ENCODE measurements at places on chromosomes 7 and 10.

DNA sequence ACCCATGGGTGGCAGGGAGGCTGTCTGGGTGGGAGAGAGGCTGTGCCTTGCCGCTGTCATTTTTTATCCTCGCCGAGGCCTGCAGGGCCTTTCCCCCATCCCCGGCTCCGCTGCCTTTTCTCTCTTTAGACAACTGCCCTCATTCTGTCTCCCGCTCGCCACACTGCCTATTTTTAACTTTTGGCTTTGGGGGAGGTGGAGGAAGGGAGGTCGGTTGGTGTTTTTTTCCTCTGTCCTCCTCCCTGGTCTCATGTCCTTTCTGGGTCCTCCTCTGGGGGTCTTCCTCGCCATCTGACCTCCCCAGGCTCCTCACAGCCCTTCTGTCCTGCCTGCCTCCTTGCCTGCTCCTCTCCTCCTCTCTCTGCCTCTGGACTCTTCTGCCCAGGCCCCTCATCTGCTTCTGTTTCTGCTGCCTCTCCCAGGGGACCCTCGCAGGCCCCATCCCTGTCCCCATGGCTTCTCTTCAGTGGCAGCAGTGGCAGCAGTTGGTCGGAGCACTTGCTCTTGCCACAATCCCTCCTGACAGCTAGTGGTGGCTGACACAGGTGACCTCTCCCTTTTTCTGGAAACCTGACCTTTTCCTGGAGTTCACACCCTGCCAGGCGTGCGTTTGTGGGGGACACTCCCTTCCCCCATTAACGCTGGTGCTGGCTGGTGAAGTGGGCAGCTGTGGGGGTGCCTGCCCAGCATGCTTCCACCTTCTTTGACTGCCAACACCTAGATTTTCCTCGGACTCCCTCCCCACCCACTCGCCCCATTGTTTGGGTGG, 19.5 kb upstream of the PCBD1 start:
- no peak for DNase-seq

DNA sequence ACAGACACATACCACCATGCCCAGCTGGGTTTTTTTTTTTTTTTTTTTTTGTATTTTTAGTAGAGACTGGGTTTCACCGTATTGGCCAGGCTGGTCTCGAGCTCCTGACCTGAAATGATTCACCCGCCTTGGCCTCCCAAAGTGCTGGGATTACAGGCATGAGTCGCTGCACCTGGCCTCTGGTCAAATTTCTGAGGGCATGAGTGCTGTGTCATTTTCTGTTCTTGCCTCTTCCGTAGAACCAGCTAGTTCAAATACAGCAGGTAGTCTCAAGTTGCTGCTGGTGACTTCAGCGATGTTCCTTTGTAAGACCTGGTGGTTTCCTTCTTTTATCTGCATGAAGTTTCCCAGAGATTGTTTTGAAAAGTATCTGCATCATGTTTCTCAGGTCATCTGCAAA, 134.8 kb upstream of the SHH start:
- DNase-seq = no peak

GRCh38 chr7:111057066-111057465, 33.9 kb upstream of the LRRN3 start:
- DNase-seq = no peak

GRCh38 chr10:71713135-71714030, 6.2 kb downstream of the C10orf105 start:
- DNase-seq = no peak

- no peak for DNase-seq
Observed at GRCh38 chr10:122251459-122252255, 19.4 kb upstream of the BTBD16 start.

GRCh38 chr7:50588937-50589336, 23.7 kb upstream of the DDC start:
- DNase-seq = peak; percentile 16

GRCh38 chr7:85840554-85840953, 653.7 kb upstream of the SEMA3D start:
- no peak for DNase-seq

DNA sequence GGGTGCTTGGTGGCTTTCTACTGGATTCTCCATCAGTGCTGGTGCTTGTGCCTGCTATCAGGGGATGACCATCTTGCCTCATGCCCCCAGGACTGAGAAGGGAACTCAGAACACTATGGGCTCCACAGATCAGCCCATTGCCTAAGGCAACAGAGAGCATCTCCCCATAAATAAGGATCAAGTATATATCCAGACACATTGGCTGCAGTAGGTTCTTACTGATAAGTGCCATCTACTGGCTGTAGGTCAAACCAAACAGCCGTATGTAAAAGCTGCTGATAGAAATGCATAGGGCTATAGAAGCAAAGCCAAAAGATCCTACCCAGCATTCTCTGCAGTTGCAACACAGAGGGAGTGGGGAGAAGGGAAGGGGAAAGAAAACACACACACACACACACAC, 153.7 kb downstream of the CDK14 start:
- peak; percentile 55 for DNase-seq

GRCh38 chr10:51004776-51005175, 69.5 kb upstream of the PRKG1 start:
- DNase-seq = no peak

- no peak for DNase-seq
Observed at GRCh38 chr7:141001122-141001521, 13.6 kb downstream of the MRPS33 start.

- DNase-seq = no peak
Observed at GRCh38 chr10:112517451-112517862, 70.4 kb downstream of the VTI1A start.

GRCh38 chr7:31335884-31336201, 4.7 kb downstream of the NEUROD6 start:
- no peak for DNase-seq

DNA sequence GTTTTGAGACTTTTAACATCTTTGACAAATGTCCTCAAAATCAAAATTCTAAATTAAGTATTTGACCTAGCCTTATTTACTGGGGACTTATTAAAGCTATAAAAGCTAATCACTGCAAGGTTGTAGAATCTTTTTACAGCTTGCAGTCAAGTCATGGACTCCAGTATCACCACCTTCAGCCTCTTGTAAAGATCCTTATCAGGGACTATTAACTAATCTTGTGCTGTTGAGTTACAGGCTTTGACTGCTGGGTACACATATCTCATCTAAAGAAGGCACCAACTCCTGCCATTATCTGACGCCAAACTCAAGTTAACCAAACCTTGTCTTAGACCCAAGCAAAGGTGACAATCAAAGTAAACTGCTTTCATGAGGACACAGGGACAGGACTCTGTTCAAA, 621.0 kb upstream of the IGFBP3 start:
- DNase-seq = no peak

DNA sequence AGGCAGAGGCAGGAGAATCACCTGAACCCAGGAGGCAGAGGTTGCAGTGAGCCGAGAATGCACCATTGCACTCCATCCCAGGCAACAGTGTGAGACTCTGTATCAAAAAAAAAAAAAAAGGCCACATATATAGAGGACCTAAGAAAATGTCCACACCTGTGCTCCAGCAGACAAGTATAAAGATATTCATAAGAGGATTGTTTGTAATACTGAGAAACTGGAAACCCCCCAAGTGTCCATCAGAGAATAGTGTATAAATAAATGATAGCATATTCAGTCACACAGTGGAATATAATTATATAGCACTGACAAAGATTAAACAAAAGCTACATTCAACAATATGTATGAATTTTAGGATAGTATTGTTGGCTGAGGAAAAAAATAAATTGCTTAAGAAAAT, 1050.6 kb downstream of the GRM8 start:
- no peak for DNase-seq

DNA sequence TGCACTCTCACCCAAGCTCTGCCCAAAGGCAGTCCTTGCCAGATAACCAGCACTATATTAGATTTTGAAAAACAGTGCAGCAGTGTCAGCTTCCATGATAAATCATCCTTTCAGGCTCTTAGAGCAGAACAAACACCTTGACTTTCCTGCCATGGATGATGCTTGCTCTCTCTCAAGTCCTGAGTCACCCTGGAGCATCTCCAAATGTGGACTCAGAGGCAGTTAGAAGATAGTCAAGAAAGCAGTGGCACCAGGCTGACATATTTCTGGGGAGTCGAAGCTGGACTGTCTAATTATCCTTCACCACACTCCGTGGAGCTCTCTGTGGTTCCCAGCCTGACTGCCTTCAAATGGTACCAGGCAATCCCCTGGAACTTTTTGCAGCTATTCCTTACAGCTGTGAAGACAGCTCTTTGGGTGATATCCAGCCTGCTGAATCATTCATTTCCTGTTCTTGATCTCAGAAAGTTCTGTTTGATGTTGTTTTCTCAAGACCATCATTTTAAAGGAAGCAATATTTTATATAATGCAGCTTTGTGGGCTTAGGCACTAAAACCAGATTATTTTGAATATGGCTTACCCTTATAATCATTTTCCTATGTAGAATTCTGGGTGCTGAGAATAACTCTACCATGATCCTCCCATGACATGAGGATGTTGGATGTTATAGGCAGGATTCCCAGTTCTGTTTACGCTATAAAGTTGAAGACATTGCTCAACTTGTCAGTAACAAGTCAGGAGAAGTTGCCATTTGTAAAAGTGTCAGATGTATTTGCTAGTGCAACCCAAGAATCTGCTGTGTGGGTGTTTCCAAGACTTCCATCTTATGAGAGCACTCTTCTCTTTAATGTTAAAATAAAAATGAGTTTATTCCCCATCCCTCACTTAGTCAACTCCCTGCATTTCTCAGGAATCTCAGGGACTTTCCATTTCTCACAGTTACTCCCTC, 233.8 kb downstream of the C7orf25 start:
- DNase-seq = no peak

- no peak for DNase-seq
Observed at GRCh38 chr10:20892796-20893195, 4.3 kb downstream of the NEBL start.

- no peak for DNase-seq
Observed at GRCh38 chr10:121065330-121065729, 214.2 kb downstream of the WDR11 start.

DNA sequence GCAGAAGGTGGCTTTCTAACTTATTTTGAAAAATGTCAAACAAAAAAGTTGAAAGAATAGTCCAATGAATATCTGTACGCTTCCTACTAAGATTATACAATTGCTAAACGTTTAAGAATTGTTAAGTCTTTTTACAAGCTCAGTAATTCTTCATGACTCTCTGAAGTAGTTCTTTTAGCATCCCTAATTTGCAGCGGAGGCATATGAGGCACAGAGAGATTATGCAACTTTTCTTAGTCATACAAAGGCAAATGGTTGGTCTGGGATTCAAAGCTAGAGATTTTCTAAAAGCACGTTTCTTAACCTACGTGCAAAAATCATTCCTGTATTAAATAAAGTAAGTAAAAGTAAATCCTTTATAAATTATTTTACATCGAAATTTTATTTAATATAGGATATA, 254.2 kb downstream of the MAGI2 start:
- no peak for DNase-seq

GRCh38 chr7:107926481-107926880, 35.5 kb downstream of the DLD start:
- no peak for DNase-seq

DNA sequence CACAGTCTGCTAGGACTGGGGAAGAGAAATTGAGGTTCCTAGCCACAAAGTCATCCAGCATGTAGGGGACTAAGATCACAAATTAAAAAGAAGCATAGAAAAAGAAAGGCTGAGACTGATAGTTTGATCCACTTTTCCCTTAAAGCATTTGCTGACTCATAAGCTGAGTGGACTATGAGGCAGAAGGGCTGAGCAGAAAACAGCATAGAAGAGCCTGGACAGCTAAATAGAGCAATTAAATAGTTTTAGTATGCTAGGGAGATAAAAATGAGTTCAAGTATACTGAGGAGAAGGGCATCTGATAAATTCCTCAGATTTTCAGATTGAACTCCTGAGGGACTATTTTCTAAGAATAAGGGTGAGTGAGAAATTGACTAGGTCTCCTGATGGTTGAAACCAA, 155.9 kb upstream of the EGR2 start:
- no peak for DNase-seq

DNA sequence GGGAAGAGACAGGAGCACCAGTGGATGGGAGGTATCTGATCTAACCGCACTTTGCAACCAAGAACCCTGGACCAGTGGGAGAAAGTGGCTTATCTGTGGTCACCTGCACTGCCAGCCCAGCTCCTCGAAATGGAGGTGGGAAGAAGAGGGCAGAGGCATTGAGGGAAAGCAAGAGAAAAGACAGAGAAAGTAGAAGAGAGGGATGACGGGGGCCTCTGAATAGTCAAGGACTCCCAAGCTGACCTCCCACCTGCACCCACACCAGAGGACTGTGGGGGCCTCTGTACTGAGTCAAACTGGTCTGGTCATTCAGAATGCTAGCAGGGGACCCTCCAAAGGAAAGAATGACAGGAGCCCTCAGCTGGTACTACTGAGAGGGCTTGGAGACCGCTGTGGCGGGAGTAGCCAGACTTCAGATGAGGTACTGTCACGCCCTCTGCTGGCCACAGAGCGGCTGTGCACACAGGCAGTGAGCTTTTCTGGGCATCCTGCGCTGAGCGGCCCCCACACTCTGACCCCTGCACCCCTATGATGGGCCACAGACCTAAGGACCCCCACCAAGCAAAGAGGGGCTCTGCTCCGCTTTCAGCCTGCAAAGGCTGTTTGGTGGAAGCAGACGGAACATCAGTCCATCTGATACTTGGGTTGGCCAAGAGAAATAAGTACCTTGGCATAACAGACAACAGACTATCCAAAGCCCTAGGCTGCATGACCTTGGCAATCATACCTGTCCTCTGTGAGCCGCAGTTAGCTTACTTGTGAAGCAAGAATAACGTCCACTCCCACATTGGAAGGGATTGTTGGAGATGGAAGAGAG, 112.9 kb downstream of the COL13A1 start:
- peak; percentile 58 for DNase-seq

DNA sequence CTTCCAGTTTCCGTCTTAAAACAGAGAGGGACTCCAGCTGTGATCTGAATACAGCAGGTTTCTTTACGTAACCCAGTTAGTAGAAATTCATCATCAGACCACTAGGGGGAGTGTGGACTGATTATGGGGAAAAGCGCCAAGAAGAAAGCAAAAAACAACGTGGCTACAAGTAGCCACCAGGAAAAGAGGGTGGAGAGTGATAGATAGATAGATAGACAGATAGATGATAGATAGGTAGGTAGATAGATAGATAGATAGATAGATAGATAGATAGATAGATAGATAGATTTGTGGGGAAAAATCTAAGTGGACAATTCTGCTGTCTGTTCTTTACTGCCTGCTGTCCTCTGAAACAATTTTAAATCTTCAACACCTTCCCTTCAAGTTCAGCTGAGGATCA, 12.7 kb upstream of the AKR1B10 start:
- peak; percentile 77 for DNase-seq
